ENCODE measurements at places on chromosomes 16 and 17.

- DNase-seq: no peak
These were observed 6.6 kb upstream of the ARMC5 start for GRCh38 chr16:31452631-31453106.

DNA sequence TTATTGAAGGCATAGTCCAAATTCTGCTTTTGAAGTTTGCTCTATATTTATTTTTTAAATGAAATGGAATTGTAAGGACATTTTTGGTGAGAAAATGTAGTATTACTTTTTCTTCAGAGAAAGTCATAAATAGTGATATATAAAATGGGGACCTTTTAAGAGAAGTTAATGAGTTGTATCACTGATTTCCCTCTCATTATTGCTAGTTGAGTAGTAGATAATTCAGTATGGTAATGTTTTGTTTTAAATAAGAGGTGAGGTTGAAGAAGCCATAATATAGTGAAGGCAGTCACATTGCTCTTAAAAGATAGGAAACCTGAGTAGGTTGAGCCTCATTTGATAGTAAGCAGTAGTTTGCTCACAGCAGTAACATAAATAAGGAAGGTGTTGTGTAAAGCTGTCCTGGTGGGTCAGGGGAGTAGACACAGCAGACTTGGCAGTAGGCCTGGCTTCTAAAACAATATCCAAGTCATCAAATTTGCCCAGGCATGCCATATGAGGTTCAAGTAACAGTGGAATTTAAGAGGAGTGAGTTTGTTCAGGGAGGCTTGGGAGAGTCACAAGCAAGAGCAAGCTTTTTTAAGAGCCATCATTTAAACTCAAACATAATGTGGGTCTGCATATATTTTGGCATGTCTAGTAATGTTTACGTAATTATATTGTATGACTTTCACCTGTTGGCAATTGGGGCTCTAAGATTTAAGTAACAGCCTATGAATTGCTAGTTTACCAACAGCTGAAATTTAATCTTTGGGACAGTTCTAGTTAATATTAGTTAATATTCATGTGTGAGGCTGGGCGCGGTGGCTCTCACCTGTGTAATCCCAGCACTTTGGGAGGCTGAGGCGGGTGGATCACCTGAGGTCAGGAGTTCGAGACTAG, 6.5 kb downstream of the NFATC3 start:
- DNase-seq: no peak

- DNase-seq: no peak
These were observed 432.7 kb upstream of the ASIC2 start for GRCh38 chr17:33725675-33726271.

GRCh38 chr17:8502126-8502525, 66.4 kb downstream of the NDEL1 start:
- no peak for DNase-seq

GRCh38 chr16:46894036-46894672, 10.0 kb downstream of the GPT2 start:
- DNase-seq: no peak

GRCh38 chr17:44977814-44978550, 9.9 kb upstream of the C1QL1 start:
- no peak for DNase-seq

GRCh38 chr16:49491771-49492761, 118.5 kb downstream of the C16orf78 start:
- no peak for DNase-seq

GRCh38 chr17:78137392-78138203, 7.0 kb downstream of the TMC8 start:
- peak; percentile 41 for DNase-seq

DNA sequence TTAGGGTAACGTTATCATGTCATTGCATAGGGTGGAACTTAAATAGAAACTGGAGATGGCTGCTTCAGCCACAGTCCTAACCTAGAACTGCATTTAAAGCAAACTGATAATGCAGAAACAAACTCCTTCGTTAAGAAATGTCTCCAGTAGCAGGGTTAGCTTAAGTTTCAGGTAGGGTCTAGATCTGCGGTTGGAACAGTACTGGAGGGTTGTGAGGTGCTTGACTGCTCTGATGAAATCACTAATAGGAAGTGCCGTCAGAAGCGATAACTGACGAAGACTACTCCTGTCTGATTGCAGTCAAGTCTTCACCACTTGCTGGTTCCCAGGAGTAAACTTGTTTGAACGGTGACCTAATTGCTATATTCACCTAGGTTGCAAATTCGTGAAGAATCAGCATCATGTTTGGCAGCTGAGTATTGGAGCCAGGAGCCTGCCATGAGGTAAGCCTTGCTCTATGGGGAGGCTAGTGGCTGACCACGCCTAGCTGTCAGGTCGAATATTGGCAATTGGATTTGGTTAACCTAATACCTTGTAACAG, 24.5 kb downstream of the TRPV2 start:
- peak; percentile 25 for DNase-seq

DNA sequence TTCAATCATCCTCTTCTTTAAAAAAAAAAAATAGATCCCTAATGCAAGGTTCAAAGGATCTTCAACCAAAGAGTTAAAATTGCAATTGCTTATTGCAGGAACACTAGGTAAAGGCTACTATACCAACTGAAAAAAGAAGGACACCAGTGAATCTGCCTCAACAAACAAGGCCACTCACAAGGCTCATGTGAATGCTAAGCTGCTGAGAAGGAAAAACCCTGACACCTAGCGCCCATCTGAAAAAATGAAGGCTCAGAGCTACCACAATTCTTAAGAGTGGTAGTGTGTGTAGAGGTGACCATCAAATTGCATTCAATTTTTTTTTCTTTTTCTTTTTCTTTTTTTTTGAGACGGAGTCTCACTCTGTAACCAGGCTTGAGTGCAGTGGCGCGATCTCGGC, 201.6 kb upstream of the C17orf78 start:
- DNase-seq: no peak

DNA sequence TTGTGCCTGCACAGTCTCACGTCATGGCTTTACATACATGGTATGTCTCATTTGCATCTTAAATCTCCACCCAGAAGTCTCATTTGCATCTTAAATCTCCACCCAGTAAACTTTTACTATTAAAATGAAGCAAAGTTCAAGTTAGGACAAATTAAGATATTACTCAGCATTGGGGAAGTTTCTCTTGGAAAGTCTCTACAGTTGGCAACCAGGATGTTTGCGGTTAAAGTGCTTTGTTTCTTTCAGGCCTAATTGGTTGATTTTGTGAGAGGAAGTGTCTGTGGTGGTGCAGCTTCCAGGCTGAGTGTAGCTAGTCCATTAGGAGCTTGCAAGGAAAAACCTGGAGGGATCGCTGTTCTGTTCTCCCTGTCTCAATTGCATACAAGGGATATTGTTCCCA, 1373.3 kb upstream of the GOT2 start:
- no peak for DNase-seq

- no peak for DNase-seq
These were observed 301.9 kb upstream of the KCNJ16 start for GRCh38 chr17:69773081-69773480.

GRCh38 chr16:59058250-59058649, 324.1 kb upstream of the GOT2 start:
- DNase-seq: no peak

DNA sequence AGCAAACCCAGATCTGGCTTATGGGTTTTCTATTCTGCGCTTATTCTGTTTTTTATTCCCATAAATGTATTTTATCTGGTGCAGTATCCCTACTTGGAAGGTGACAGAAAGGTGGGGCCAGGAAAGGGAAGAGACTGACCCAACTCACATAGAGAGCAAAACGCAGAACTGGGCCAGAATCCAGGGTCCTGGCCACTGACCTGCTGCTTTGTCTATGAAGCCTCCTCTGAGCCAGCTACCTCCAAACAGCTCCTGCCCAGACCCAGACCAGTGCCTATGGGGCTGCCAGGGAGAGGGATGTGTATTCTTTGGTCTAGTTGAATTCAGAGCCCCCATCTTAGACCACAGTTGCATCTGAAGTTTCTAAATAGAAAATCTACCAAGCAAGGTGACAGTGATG, 36.4 kb upstream of the CES5A start:
- no peak for DNase-seq

DNA sequence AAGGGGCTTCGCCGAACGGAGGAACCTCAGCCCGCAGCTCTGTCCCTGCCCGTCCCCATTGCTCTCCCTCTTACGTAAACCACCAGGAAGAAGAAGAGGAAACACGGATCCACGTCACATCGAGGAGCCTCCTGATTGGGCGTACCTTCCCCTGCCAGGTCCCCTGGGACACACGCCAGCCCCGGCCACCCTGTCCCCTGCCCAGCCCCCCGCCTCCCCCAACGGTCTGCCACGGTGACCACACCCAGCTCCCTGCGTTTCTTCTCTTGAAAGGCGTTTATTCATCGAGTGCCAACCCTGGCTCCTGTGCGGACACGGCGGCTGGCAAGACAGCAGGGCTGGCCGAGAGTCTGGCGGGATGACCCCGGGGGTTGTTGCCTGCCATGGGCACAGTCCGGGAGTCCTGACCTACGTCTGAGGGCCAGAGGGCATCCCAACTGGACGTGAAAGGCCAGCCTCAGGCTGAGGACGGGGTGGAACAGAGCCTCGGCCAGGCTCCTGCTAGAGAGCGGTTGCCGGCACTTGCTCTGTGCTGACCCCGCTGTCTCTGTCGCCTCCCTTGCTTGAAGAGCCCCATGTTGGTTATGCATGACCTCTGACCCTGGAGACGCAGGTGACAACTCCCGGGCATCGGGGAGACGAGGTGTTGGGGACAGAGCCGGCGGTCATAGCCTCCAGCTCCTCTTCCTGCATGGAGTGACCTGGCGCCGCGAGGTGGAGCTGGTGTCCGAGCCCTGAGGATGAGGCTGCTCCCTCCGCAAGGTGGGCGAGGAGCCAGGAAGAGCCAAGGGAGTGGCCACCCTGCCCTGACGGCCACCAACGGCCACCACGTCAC, 40.5 kb upstream of the ACSF3 start:
- DNase-seq: peak; percentile 53

DNA sequence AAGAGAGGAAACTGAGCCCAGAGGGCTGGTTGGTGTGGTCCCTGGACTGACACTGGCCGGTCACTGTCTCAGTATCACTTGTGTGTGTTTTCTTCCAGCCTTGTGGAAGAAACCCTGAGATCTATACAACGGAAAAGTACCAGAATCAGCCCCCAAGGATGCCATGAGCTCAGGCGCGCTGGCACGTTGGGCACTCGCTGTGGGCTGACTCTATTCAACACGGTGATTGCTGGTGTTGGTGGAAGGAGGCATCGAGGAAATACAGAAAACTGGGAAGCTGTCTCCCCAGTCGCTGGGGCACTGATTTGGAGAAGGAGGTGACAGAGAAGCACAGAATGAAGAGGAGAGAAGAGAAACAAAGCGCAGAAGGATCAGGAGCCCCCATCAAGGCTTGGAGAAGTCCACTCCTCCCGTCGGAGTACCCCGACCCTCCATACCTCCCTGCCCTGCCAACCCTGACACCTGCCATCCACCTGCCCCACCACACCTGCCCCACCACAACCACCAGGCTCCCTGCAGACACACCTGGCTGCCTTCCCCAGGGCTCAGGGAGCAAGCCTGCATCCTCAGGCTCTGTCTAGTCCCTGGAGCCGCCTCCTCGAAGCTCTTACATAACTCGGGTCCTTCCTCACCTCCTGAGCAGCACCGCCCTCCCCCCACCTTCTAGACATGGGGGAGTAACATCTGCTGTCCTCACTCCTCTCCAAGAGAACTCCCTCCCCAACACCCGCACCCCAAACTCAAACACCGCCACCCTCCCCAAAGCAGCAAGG, 66.5 kb downstream of the RBFOX3 start:
- DNase-seq: no peak

GRCh38 chr16:24116989-24117388, 139.1 kb upstream of the CACNG3 start:
- DNase-seq: no peak

GRCh38 chr16:27642756-27643155, 92.8 kb downstream of the KATNIP start:
- no peak for DNase-seq

DNA sequence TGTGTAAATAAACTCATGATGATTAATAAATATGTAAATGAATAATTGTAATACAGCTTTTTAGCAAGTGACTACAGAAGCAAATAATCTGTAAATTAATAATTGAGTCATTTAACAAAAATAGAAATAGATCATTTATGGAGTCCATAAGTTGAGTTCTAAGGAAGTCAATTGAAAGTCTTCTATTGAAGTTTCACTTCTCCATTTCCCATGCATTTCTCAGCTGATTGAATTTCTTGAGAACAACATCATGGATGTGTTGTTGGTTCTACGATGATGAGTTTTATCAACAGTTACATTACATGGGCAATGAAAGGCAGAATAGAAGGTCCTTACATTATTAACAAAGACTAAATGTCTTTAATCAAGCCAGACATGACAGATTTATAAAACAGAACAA, 290.4 kb downstream of the MAP2K6 start:
- DNase-seq: no peak

DNA sequence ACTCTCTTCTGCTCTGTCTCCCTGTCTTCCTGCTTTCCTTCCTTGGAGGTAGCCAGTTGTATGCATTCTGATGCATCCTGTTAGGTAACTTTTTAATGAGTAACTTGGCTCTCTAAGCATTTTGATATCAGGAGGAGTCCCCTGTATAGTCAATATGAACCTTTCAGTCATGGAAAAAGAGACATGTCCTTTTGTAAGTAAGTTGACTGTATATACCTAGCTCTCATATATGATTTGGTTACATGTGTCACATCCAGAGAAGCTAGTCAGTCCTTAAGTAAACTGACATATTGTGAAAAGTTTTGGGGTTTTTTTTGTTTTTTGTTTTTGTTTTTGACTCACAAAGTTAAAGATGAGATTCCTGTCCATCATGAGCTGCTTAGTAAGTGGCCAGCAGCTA, 18.8 kb downstream of the UTP18 start:
- no peak for DNase-seq

GRCh38 chr16:75787440-75787839, 61.1 kb upstream of the CPHXL start:
- no peak for DNase-seq

DNA sequence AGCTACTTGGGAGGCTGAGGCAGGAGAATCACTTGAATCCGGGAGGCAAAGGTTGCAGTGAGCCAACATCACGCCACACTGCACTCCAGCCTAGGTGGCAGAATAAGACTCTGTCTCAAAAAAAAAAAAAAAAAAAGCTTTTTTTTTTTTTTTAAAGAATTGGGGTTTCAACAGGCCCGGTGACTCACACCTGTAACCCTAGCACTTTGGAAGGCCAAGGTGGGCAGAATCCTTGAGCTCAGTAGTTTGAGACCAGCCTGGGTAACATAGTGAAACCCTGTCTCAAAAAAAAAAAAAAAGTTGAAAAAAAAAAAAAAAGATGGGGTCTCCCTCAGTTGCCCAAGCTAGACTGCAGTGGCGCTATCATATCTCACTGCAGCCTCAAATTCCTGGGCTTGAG, 6.6 kb upstream of the HEXIM2 start:
- no peak for DNase-seq

GRCh38 chr17:248337-249235, 67.1 kb upstream of the DOC2B start:
- no peak for DNase-seq

GRCh38 chr17:9072696-9073339, 51.5 kb downstream of the NTN1 start:
- DNase-seq: no peak

GRCh38 chr16:21565861-21566669, 33.3 kb upstream of the METTL9 start:
- no peak for DNase-seq

GRCh38 chr16:3075523-3075915, 10.1 kb downstream of the IL32 start:
- no peak for DNase-seq

- no peak for DNase-seq
These were observed 3.2 kb upstream of the ELOB start for GRCh38 chr16:2779978-2780898.
